ENCODE measurements at places on chromosomes 2 and 18.

- no peak for DNase-seq
Observed at GRCh38 chr18:35982409-35983114, 10.1 kb downstream of the RMP24 start.

GRCh38 chr2:239694487-239694886 is 293.7 kb upstream of the HDAC4 start:
- DNase-seq: no peak

GRCh38 chr18:10896851-10897250 is 252.5 kb downstream of the PIEZO2 start:
- DNase-seq: no peak

GRCh38 chr2:151302404-151302803 is 12.9 kb upstream of the NMI start:
- DNase-seq: no peak

- DNase-seq: no peak
Observed at GRCh38 chr2:74079522-74080341, 68.0 kb downstream of the BOLA3 start.

DNA sequence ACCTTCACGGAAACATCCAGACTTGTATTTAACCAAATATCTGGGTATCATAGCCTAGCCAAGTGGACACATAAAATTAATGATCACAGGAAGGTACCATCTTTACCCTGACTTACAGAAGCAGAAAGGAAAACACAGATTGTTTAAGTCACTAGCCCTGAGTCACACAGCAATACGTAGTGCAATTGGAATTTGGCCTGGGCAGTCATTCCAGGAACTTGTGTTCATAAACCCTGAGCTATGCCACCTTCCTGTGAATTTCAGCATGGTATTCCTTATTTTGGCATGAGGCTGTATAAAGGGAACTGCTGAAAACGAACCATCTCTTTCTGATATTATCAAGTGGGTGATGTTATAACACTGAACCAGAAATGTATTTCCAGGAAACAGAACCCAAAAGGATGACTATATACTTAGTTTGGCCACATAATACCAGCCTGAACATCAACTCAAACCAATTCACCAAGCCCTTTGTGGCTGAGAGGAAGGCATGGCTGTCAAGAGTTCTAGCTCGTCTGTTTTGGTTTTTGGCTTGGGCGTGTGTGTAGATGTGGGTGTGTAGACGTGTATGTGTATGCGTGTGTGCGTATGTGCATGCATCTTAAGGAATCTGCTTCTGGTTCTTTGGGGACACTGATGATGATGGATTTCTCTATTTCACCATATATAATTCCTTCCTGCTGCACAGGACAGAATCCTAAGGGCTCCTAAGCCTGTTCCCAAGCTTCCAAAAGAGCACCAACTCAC is 533.4 kb upstream of the ID2 start:
- DNase-seq: no peak

- peak; percentile 46 for DNase-seq
Observed at GRCh38 chr2:212424082-212424481, 114.5 kb downstream of the ERBB4 start.

- peak; percentile 91 for DNase-seq
Observed at GRCh38 chr2:209424199-209424701, 403 bp downstream of the MAP2 start.

DNA sequence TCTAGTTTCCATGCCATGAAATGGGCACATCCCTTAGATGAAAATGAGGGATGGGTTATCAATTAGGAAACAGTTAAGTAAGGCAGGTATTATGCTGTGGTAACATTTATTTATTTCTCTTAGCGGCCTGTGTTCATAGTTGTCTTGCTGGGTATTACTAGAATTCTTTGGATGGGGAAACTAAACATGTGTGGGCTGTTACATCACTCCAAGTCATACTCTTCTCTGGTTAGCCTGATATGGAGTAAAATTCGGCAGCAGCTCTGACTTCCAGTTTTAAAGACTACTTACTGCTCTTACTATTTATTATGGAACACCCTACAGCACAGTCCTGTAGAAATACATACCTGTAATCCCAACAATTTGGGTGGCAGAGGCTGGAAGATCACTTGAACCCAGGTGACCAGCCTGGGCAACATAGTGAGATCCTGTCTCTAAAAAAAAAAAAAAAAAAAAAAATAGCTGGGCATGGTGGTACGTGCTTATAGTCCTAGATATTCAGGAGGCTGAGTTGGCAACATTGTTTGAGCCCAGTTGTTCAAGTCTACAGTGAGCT is 33.1 kb upstream of the RASGRP3 start:
- no peak for DNase-seq

DNA sequence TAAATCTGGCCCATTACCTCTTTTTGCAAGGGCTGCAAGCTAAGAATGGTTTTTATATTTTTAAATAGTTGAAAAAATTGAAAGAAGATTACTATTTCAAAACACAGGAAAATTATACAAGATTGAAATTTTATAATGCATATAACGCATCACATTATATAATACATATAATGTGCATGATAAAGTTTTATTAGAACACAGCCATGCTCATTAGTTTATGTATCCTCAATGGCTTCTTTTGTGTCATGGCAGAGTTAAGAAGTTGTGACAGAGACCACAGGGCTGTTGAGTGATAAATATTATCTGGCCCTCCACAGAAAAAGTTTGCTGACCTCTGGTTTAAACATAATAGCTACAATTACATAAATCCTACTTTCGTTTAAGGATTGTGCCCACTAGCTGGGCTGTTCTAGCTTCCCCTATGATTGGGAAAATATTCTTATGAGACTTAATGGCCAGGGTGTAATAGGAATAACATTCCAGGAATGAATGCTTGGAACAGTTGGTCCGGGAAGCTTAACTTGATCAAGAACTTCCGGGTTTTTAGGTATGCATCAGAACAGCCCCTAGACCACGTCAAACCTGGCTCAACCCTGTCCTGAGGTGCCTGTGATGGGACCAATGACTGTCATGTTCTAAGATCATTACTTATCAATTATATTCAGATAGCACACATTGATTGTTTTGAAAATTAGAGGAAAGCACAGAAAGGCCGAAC is 98.7 kb upstream of the LPIN2 start:
- no peak for DNase-seq

- DNase-seq: no peak
Observed at GRCh38 chr2:237549216-237549615, 17.2 kb upstream of the PRLH start.

GRCh38 chr2:40457837-40458236 is 5.9 kb upstream of the SLC8A1 start:
- DNase-seq: no peak

DNA sequence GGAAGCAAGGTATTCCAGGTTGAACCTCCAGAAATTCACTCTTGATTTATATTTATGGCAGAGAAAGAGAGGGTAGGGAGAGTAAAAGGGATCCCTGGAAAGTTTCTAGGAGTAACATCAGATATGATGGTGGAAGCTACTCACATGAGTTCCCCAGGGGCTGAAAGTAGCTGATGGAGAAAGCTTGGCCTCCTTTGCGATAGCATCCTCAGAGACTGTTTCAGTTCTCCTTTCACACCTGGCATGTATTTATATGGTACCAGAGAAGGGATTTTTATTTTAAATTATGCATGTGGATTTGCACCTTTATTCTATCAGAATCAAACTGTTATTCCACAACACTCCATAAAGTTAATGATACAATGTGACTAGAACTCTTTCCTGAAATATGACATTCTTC is 126.3 kb upstream of the OSR1 start:
- DNase-seq: no peak

GRCh38 chr2:119431155-119431975 is at the start of gene TMEM37:
TSS of gene TMEM37 (plus strand) at chr2:119431854. CDS start at chr2:119431904, 50 bp downstream.
- DNase-seq: peak; percentile 83

- no peak for DNase-seq
Observed at GRCh38 chr18:36196238-36196995, 9.1 kb downstream of the MOCOS start.

- DNase-seq: no peak
Observed at GRCh38 chr2:135786823-135787222, 45.2 kb downstream of the UBXN4 start.

DNA sequence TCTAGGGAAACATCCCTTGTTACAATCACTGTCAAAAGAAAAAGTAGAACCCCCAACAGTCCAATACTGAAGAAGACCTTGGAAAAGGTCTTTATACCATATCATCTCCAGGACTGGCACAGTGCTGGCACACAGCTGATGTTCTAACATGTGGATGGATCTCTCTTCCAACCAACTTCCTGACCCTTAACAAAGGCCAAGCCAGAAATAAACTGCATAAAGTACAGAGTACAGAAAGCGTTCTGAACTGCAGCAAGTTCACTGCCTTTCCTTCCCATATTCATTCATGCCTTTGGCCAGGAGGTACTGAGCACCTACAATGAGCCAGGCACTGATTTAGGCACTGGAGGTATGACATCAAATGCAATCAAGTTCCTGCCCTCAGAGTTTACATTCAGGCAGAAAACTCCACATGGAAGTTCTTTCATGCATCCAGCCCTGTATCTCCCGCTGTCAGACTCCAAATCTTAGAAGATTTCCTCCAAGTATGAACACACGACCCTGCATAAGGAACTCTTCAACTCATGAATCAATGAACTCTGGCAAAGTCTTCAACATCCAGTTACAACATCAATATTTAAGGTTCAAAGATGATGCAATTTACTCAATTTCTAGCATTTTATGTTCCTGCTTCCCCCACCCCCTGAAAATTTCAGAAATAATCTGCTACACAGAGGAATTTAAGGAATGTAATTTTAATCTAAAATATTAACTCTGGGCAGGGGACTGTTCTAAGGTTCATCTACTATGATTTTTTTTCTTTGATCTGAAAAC is 33.8 kb downstream of the ACVR1 start:
- no peak for DNase-seq

- DNase-seq: no peak
Observed at GRCh38 chr2:36748166-36748565, 51.7 kb downstream of the VIT start.

GRCh38 chr2:133591164-133591563 is 22.9 kb upstream of the NCKAP5 start:
- peak; percentile 73 for DNase-seq

DNA sequence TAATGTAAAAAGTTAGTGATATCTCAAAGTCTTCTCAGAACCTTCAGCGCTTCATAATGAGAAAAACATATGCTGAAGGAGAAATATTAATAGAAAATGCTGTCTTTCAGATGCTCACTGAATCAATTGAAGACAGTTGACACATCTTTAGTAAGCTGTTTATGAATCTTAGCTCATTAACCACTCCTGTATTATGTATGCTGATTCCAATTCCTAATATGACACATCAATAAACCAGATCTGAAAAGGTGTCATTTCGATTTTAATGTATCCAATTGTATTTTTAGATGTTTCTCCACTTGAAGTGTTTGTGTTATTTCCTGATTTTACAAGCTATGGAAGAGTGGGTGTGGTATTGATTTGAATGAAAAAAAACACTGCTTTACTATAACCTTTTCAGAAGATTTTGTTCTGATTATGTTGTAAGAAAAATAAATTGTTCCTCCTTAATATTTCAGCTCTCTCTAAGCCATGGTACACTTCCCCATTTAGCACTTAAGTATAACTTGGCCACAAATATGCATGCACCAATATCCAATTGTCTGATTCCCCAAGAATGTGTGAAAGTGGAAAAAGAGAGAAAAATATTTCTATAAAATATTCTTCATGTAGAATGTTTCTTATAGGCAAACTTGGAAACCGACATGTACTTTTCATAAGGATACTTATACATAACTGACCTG is 569.8 kb downstream of the ARHGAP15 start:
- DNase-seq: no peak

DNA sequence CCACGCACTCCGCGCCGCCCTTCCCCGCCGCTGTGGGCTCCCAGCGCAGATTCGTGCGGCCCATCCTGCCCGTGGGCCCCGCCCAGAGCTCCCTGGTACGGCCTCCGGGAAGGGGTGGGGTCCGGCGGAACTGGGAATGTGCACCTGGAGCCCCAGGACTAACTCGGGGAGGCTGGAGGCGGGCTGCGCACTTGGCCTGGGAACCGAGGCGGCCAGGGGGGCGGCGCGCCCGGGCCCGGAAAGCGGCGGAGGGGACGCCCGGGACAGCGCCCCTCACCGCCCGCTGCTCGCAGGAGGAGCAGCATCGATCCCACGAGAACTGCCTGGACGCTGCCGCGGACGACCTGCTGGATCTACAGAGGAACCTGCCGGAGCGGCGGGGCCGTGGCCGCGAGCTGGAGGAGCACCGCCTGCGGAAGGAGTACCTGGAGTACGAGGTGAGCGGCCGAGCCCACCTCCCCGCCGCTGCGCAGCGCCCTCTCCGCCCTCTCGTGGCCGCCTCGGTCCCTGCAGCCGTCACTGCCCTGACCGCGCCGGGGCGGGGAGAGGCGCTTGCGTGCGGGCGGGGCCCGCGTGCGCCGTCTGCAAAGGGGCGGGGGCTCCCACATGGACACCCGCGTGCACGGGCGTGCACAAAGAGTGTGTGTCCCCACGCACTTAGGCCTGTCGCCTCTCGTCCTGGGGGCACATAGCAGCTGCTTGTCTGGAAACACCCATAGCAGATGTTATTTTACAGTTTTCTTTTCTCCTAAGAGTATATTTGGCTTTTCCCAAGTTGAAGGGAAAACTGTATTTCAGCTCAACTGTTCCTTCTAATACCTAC is 25.2 kb downstream of the PSD4 start:
- DNase-seq: peak; percentile 98

GRCh38 chr2:26298638-26299393 is 47.1 kb upstream of the SELENOI start:
- peak; percentile 59 for DNase-seq

- peak; percentile 87 for DNase-seq
Observed at GRCh38 chr2:95314964-95315611, 17.9 kb downstream of the KCNIP3 start.

DNA sequence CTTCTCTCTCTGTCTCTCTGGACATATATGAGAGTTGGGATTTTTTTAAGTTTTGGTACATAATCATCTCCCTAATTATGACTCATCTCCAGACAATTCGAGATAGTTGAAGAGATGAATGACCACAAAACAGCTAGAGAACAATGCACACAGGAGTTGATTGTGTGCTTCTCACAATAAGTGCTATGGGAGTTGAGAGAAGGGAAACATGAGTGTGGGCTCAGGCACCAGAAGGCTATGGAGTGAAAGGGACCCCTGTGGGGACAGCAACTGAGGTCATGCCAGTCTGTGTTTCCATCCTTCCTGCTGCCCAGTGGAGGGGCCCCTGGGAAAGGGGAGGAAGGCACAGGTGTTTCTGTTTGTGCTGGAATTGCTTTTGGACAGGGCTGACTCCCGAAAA is 6.5 kb upstream of the YWHAQ start:
- peak; percentile 48 for DNase-seq

DNA sequence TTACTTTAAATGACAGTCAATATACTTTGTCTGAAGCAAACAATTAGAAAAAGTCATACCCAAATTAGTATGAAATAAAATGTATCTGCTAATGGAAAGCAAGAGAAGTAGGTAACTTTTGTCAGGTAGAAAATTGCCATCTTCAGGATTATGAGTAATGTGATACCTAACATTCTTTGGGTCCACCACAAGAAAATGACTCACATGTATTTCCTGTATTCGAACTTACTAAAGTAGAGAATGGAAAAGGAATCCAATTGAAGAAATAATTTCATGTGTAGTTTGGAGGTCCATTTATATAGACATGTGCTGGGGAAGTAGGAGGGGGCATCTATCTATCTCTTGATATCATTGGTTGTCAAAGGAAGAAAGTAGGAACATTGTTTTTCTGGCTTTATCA is 636.2 kb upstream of the CHAC2 start:
- DNase-seq: no peak

Data from DMS53 (cell line).